ENCODE measurements at places on chromosomes 3 and 15.

- no peak for DNase-seq
These were observed 79.0 kb downstream of the IGF1R start for GRCh38 chr15:98727115-98728040.

DNA sequence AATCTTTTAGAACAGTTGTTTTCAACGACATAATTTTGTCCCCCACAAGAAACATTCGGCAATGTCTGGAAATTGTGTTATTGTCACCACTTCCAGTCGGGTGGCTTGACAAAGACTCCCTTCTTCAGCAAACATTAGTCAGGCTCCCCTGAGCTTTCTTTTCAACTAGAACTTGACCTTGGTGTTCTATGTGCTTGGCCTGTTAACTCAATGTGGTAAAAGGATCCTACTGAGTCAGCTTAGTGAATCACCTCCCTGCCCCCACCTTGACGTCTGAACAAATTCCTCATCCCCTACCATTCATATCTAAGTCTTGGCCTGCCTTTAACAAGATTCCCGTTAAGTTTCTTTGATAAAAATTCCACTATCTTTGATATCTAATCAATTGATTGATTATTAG is 465.0 kb upstream of the ROBO1 start:
- no peak for DNase-seq

DNA sequence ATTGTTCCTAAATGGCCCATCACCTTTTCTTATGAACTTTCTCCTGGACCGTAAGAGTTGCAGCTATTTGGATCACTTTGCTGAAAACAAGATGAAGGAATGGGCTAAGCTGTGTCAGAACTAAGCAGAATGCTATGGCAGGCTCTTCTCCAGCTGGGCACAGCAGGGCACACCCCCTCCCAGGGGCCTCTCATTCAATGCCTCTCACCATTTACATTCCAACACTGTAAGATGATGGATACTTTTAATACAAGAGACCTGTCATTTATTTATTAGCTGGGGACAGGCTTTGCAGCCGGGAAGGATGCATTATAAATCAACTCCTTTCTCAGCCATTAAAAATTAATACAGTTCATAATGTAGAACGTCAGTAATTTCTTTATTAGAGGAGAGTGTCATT is 240.1 kb downstream of the NTRK3 start:
- no peak for DNase-seq

- DNase-seq = no peak
These were observed 149.9 kb upstream of the SLC2A2 start for GRCh38 chr3:171176244-171176933.

DNA sequence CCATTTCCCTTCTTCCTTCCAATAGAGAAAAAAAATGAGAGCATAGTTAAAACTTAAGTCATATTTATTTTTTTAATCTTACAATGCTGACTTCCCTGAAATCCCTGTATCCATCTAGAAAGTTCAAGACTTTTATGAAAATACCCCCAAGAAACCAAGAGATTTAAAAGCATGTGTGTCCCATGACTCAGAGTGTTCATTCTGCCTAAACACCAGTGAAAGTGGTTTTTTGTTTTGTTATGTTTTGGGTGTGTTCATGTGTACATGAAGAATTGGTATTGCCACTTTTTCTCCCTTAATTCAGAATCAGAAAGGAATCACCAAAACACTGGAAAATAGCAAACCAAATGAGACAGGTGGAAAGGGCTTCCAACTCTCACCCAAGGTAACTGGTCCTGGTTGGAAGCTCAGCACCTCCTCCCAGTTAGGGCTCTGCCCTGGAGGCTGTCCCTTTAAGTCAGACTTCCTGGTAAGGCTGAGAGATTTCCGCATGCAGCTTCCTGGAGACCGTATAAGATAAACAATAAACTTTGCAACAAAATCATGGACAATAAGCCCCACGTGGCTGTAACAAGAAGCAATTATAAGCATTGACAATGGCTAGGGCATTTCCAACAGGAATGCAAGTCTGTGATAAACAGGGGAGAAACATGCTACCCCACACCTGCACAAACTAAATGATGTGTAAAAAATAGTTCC is 121.9 kb upstream of the ARHGEF3 start:
- DNase-seq = peak; percentile 33

- DNase-seq = no peak
These were observed 52.7 kb downstream of the CHST2 start for GRCh38 chr3:143172062-143172794.

- no peak for DNase-seq
These were observed 143.0 kb downstream of the LPP start for GRCh38 chr3:188296761-188297612.

All from activated naive CD4-positive, alpha-beta T cell treated with Interleukin-2 at 50 U/mL for 16 hours (primary cell).